Activated naive CD8-positive, alpha-beta T cell treated with anti-CD3 and anti-CD28 coated beads for 36 hours (primary cell): ENCODE measurements at places on chromosomes 13 and 19.

DNA sequence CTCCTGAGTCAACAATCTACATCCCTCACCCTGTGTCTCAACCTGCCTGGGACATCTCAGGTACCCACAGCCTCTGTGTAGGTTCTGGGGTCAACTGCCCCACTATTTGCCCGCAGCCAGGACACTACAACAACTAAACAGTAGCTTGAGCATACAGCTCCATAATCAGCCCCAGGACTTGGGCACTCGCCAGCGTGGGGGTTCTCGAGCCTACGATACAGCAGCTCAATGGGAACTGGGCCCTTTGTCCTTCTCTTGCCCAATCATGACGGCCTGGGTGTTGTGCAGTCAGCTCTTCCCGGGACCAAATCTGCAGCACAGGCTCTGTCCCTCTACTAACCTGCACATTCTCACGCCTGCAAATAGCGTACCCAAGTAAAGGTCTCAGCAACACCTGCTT is 1.3 kb downstream of the ZNF180 start:
- H3K36me3 ChIP-seq: peaks cover 69% of the 10 kb centered on the region
- H3K27me3 ChIP-seq: peaks cover under 1% of the 10 kb centered on the region
- DNase-seq: no peak
- H3K27ac ChIP-seq: no peak overlapping the region
- H3K4me3 ChIP-seq: peak overlapping the region; percentile 96
- H3K4me1 ChIP-seq: peaks cover 22% of the 10 kb centered on the region

- no peak for DNase-seq
- no peak overlapping the region for H3K27ac ChIP-seq
- H3K36me3 ChIP-seq: no peaks in the 10 kb centered on the region
- H3K4me3 ChIP-seq: no peak overlapping the region
These were observed 226.4 kb downstream of the COG6 start for GRCh38 chr13:39881887-39882286.

DNA sequence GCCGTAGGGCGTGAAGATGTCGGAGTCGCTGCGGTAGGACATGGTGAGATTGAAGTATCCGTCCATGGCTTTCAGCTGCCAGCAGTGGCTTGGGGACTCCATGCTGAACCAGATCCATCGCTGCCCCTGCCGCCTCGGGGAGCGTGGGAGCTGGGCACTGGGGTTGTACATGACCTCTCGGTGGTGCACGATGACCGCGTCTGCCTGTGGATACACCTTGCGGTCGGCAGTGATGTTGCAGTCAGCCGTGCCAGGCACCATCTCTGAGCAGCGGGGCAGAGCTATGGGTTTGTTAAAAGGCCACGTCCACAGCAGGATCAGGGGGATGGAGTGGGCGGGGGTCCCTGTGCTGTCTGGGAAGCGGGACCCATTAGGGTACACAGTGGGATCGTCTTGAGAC is 7.4 kb downstream of the FUT6 start:
- no peak overlapping the region for H3K27ac ChIP-seq
- H3K36me3 ChIP-seq: no peaks in the 10 kb centered on the region
- peaks cover 8% of the 10 kb centered on the region for H3K4me1 ChIP-seq
- no peaks in the 10 kb centered on the region for H3K27me3 ChIP-seq
- H3K4me3 ChIP-seq: no peak overlapping the region

GRCh38 chr13:39481491-39481890 is 121.5 kb downstream of the LHFPL6 start:
- no peaks in the 10 kb centered on the region for H3K36me3 ChIP-seq
- no peaks in the 10 kb centered on the region for H3K4me1 ChIP-seq
- DNase-seq: no peak

- H3K27me3 ChIP-seq: peaks cover 19% of the 10 kb centered on the region
- peak within 1 kb of the TSS; percentile 77 for H3K27ac ChIP-seq
- H3K36me3 ChIP-seq: peaks cover 28% of the 10 kb centered on the region
- DNase-seq: peak; percentile 92
- peak within 1 kb of the TSS; percentile 88 for H3K4me3 ChIP-seq
These were observed at the start of gene MIER2 for GRCh38 chr19:344625-345319. Gene MIER2, minus strand, starts transcription at chr19:344796. Its CDS starts 14 bp downstream, at chr19:344782.

GRCh38 chr19:16301999-16302694 is 22.5 kb upstream of the KLF2 start:
- no peak overlapping the region for H3K27ac ChIP-seq
- H3K4me3 ChIP-seq: no peak overlapping the region
- H3K36me3 ChIP-seq: no peaks in the 10 kb centered on the region
- DNase-seq: no peak
- H3K4me1 ChIP-seq: no peaks in the 10 kb centered on the region
- no peaks in the 10 kb centered on the region for H3K27me3 ChIP-seq

DNA sequence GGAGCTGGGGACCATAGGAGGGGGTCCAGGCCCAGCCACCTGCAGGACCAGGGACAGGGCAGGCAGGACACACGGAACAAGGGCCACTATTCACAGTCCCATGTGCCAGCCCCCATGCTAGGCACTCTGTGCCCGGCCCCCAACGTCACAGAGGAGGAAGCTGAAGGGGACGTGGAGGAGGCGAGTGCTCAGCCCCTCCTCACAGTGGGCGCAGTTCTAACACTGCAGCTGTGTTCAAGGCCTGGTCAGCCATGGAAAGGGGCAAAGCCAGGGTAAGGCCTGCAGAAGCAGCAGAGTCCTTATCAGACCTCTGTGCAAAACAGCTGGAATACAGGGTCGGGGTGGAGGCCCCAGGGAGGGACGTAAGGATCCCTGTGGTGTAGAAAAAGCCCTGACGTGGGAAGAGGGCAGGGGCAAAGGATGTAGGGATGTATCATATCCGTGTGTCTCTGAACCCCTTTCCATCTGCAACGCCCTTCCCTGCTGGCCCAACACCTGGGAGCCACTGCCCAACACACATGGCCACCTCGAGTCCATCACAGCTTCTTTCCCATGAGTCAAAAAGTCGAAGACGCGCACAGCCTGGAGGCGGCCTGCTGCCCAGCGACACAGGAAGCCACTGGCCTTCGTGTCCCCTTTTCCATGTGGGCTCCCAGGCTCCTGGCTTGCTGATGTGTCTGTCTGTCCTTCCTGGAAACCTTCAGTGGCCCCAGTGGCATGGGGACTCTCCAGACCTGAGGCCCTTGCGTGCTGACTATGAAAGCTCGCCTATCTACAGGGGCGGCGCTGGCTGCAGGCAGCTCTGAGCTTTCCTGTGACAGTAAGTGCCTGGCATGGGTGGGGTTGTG is 28.0 kb downstream of the SH3GL1 start:
- DNase-seq: no peak
- peaks cover 2% of the 10 kb centered on the region for H3K36me3 ChIP-seq
- H3K27me3 ChIP-seq: no peaks in the 10 kb centered on the region

DNA sequence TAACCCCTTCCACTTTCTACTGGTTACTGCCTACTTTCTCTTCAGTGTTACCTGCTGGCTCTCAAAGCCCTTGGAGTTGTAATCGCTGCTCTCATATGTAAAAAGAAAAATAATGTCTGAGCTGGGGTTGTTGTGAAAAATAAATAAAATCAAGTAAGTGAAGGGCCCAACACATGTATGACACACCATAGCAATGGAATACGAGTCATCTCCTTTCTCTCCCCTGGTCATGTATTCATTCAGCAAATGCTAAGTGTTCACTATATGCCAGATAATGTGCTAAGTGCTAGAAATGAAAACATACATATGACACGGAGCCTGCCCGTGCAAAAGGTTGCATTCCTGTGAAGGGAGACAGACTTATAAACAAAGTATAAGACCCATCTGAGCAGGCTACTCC is 535.0 kb downstream of the RFC3 start:
- no peak overlapping the region for H3K4me3 ChIP-seq
- no peaks in the 10 kb centered on the region for H3K36me3 ChIP-seq
- H3K4me1 ChIP-seq: no peaks in the 10 kb centered on the region
- no peak overlapping the region for H3K27ac ChIP-seq
- DNase-seq: no peak

GRCh38 chr13:54248306-54248705 is 1219.7 kb downstream of the OLFM4 start:
- no peak overlapping the region for H3K27ac ChIP-seq
- no peak overlapping the region for H3K4me3 ChIP-seq
- no peak for DNase-seq
- H3K4me1 ChIP-seq: no peaks in the 10 kb centered on the region
- no peaks in the 10 kb centered on the region for H3K36me3 ChIP-seq
- H3K27me3 ChIP-seq: no peaks in the 10 kb centered on the region

DNA sequence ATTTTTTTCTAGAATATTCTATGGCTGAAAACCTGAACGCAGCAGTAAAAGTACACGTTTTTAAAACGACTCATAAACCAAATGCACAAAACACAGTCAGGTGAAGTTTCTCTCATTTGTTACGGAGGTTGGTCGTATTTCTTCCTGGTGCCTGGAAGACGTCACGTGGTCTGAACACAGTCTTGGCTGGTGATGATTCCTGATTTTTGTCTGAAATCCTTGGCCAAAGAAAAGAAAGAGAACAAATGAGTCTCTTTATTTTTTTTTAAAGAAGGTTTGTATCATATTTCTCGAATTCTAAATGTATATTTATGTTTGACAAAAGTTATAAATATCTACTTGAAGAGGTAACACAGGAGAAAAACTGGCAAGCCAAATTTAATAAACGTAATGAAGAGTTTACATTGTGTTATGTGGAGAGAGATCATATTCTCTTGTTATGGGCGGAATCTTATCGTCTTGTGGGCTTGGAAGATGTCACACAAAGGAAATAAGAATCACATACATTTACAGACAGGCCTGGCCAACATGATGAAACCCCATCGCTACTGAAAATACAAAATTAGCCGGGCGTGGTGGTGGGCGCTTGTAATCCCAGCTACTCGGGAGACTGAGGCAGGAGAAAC is 10.0 kb upstream of the PNMA8A start:
- peaks cover 68% of the 10 kb centered on the region for H3K27me3 ChIP-seq
- no peak overlapping the region for H3K27ac ChIP-seq
- no peak for DNase-seq

DNA sequence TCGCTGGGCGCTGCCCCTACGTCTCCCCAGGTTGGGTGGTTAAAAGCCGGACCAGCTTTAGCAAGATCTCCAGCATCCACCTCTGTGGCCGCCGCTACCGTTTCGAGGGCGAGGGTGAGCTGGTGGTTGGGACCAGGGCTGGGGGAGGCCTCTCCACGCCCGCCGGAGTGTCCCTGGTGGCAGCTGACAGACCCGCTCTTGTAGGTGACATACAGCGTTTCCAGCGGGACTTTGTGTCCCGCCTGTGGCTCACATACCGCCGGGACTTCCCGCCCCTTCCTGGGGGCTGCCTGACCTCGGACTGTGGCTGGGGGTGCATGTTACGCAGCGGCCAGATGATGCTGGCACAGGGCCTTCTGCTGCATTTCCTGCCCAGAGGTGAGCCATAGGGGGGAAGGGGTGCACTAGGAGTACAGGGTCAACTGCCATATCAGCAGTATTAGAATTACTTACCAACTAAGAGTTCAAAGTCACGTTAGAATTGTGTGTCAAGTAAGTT is 1.1 kb downstream of the ATG4D start:
- peaks cover 11% of the 10 kb centered on the region for H3K4me1 ChIP-seq
- H3K36me3 ChIP-seq: peaks cover 3% of the 10 kb centered on the region
- peak overlapping the region; percentile 86 for H3K4me3 ChIP-seq
- H3K27ac ChIP-seq: peak overlapping the region; percentile 79
- peak; percentile 10 for DNase-seq

- peaks cover 24% of the 10 kb centered on the region for H3K4me1 ChIP-seq
- H3K27ac ChIP-seq: peak overlapping the region; percentile 66
- H3K4me3 ChIP-seq: no peak overlapping the region
- no peaks in the 10 kb centered on the region for H3K27me3 ChIP-seq
- H3K36me3 ChIP-seq: peaks cover 9% of the 10 kb centered on the region
These were observed 10.2 kb downstream of the DHRS12 start for GRCh38 chr13:51793570-51794271.

GRCh38 chr13:95714142-95714832 is 37.3 kb downstream of the DNAJC3 start:
- DNase-seq: no peak
- H3K36me3 ChIP-seq: peaks cover 63% of the 10 kb centered on the region
- H3K4me1 ChIP-seq: no peaks in the 10 kb centered on the region
- H3K4me3 ChIP-seq: no peak overlapping the region

DNA sequence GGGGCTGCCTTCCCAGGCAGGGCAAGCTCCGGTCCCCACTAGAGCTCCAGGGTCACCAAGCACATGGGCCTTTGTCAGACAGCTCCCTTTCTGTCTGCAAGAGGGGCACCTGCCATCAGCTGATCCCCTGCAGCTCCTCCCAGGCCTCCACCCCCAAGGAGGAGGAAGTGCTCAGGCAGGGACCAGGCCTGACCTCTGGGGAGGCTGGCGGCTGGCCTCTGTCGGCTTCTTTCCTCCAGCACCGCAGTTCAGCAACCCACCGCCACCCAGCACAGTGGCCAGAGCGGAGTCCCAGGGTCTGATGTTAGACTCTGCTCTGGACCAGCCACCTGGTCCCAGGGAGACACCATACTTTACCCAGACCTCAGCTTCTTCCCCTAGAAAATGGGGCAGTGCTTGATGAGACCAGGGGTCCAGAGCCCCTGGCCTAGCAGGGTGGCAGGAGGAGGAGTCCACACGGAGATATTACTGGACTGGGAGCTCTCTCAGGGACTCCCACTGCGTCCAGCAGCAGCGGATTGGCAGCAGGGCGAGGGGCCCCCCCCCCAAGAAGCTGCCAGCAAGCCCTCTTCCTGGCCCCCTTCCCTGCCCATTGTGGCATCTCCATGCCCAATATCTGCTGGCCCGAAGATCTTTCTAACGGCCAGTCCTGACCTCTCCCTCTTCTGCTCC is 24.1 kb downstream of the NKPD1 start:
- H3K27me3 ChIP-seq: no peaks in the 10 kb centered on the region
- H3K4me1 ChIP-seq: peaks cover 6% of the 10 kb centered on the region
- no peak for DNase-seq
- no peak overlapping the region for H3K4me3 ChIP-seq

DNA sequence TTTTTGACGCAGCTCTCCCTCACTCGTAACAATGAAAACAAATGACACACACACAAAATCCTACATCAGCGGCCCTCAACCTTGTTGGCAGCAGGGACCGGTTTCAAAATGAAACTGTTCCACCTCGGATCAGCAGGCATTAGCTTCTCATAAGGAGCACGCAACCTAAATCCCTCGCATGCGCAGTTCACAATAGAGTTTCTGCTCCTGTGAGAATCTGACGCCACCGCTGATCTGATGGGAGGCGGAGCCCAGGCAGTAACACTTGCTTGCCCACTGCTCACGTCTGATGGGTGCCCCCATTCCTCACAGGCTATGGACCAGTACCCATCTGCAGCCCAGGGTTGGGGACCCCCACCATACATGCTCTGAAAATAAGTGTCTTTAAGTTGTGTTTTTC is 43.4 kb downstream of the DHRS12 start:
- no peaks in the 10 kb centered on the region for H3K27me3 ChIP-seq
- H3K4me3 ChIP-seq: no peak overlapping the region
- H3K4me1 ChIP-seq: peaks cover 30% of the 10 kb centered on the region
- peaks cover 2% of the 10 kb centered on the region for H3K36me3 ChIP-seq
